Stimulated activated CD4-positive, alpha-beta T cell treated with anti-CD3 and anti-CD28 coated beads, Interleukin-2, amount 100 ng/mL, for 24 hours (primary cell): ENCODE measurements at places on chromosomes 5 and 9.

DNA sequence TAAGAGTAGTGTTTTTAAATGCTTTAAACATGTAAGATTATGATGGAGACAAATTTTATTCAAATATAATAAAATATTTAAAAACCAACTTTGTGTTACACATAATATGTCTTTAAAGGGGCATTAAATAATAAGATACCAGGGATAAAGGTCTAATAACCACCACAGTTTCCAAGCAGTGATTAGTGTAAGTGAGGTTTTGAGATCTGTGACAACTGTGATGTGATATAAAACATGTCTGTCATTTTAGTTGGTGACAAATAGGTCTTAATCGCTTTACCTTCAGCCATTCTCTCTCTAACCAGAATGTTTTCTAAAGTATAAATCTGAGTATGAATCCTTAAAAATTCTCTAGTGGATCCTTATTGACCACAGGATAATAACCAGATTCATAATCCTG is 28.1 kb downstream of the PPIP5K2 start:
- DNase-seq = no peak

GRCh38 chr9:97759581-97760288 is 62.6 kb upstream of the XPA start:
- DNase-seq = no peak

- DNase-seq = no peak
Measured at GRCh38 chr5:37833990-37834389, 5.9 kb downstream of the GDNF start.

DNA sequence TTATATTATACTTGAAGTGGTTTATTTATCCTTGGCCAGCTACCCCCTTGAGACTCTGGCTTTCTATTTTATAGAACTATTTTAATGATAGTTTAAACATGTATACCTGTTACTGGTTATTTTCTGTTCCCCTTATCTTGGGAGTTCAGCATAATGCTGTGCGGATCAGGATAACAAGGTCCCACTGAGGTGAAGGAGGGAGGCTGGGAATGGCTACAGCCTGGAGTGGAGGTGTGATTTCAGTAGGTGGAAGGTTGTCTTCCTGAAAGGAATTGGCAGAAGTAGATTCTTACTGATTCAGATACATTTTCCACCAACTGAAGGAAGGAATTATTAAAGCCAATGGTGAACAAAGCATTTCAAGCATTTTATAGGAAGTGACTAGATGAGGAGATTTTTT is 38.9 kb downstream of the PAM start:
- DNase-seq = no peak

GRCh38 chr5:572398-573019 is 39.6 kb upstream of the CEP72 start:
- no peak for DNase-seq

GRCh38 chr9:23822261-23823169 is 3.5 kb downstream of the ELAVL2 start:
- DNase-seq = no peak

DNA sequence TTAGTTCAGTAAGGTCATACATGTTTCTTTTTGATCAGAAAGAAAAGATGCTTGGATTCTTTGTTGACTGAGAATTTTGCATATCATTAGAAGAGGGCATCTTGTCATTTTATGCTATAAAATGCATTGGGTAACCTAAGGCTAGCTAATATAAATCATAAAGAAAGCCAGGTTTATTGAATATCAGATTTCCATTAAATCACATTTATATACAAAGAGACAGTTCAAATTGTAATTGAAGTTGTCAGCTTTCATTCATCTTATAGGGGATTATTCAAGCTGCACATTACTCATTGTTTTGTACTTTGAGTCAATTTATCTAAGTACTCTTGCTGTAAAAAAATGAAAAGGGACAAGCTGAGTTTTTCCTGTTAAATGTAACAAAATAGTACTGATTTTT is 259.1 kb upstream of the CDH12 start:
- DNase-seq = no peak

DNA sequence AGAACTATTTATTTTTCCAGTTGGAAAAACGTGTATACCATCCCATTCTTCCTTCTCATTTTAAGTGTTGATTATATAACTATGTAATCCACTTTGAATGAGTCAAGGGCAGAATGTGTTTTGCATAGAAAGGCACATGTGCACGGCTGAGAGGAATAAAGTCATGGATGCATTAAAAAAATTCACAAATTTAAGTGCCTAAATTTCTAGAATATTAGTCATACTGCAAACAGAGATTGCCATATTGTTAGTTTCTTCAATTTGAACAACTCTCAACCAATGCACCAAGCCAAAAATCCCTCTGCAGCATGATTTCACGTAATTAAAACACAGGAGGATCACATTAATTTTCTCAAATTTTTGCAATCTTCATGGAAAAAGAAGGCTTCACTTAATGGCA is 166.3 kb downstream of the MPDZ start:
- no peak for DNase-seq

- DNase-seq = peak; percentile 81
Measured at GRCh38 chr9:132877824-132878694, at the start of gene AK8. TSS of gene AK8 (minus strand) at chr9:132878284. CDS start at chr9:132878255, 29 bp downstream.

DNA sequence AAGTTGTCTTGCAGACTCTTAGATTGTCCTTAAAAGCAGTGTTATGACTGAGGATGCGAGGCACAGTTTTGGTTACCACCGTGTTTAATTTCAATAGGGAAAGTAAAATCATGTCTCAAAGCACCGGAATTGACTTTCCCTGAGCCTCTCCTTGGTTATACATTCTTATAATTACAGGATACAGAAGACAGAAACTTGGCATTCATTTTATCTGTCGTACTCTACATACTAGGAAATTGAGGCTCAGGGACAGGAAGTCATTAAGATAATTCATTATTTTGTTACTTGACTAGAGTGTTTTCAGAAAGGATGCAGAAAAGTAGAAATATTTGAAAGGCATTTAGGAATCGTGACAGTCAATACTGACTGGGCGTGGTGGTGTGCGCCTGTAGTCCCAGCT is 54.0 kb upstream of the SPATA31D4 start:
- no peak for DNase-seq

DNA sequence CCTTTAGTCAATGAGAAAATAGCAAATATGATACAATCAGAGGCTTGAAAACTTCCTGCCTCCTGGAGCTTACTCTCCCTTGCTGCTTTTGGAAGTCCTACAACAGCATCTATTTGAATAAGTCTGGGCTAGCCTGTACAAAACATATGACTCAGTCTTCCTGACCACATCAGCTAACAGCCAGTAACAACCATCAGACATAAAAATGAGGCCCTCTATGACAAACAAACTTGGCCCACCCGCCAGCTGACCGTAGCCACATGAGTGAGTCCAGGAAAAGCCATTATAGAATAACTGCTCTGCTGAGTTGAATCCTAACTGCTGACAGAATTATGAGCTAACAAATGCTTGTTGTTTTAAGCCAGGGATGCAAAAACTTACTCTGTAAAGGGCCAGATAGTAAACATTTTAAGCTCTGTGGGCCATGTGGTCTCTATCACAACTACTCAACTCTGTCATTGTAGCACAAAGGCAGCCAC is 347.6 kb downstream of the PTPRD start:
- DNase-seq = no peak

GRCh38 chr9:80501635-80502034 is 929.9 kb downstream of the TLE4 start:
- no peak for DNase-seq

DNA sequence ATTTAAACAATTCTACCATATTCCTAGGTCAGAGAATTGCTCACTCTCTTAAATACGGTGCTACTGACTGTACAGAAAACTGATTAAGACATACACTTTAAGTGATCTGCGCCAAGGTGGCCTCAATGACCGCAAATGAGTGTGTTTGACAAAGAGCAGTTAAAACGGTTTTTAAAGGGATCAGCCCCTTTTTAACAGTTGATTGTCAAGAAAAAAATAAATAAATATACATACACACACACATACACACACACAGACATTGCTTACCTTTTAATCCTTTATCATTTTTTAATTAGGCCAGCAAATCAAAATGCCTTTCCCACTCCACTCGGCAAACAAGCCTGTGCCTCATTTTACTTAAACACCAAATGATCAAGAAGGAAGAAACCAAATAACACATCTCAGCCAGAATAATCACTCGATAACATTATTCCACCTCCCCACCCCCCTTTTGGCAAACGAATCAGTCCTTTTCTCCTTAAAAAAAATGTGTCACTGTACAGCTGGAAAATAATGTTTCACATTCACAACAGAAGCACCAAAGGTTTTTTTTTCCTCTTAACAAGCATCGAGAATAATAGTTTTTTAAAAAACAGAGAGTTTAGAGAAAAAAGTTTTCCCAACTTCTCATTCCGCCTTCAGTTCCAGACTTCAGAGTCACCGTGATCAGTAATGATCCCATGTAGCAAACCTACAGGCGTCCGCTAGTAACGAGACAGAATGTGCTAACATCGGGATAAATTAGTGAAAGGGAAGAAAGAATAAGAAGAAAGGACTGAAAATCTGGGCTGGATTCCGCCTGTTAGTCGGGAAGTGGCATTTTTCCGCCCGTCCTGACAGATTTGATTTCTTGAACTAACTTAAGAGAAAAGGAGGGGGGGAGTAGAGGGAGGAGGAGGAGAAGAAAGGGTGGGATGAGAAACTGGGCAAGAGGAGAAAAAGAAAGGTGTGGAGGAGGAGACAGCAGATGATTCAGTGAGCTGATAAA is at the start of gene ZNF608:
Gene ZNF608, minus strand, starts transcription at position 712 of the 988 bp plus-strand sequence. CDS start 1,650 bp downstream, outside the sequence.
- DNase-seq = no peak

DNA sequence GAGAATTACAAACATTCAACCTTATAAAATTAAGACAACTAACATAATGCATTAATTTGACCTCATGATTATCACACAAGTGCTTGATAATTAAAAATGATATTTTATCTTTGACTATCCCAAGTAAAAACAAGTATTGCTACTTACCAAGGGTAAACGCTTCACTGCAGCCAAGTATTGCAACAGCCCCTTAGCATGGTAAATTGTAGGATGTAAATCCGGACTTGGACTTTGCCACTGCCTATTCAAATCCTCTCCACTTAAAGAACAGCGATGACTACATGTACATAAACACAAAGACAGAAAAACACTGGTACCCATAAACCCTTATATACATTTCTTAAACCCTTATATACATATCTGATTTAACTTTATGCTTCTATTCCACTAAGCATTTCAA is 155.1 kb downstream of the AGTPBP1 start:
- DNase-seq = no peak

DNA sequence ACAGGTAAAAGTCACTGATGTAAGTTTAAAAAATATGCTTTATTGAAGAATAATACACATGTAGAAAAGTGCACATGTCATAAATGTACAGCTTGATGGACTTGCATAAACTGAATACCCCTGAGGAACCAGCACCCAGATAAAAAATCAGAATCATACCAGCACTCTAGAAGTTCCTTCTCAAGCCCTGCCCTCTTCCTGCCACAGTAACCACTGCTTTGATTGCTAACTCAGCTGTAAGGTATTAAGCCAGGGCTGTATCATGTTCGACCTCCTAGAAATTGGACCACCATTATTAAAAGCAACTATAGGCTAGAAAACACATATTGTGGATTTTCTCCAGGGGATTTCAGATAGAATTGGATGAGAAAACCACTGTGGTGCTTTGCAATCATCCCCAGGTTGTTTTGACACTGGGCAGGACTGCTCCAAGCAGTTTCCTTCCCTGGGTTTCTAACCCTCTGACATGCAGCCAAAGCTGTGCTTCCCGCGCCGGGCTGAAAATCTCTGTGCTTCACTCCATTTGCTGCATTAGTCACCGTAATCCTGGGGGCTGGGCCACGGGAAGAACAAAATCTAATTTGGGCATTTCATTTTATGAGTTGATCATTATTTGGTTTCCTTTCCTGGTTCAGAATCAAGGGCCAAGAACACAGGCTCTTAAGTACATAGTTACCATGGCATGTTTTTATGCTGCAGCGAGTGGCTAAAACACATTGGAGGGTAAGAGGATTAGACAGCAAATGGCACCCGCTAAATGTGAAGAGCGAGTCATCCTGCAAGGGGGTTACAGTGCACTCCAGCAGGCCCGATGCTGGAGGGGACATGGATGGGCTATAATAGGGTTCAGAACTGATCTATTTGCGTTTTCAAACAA is 139.4 kb upstream of the IL12B start:
- DNase-seq = no peak

DNA sequence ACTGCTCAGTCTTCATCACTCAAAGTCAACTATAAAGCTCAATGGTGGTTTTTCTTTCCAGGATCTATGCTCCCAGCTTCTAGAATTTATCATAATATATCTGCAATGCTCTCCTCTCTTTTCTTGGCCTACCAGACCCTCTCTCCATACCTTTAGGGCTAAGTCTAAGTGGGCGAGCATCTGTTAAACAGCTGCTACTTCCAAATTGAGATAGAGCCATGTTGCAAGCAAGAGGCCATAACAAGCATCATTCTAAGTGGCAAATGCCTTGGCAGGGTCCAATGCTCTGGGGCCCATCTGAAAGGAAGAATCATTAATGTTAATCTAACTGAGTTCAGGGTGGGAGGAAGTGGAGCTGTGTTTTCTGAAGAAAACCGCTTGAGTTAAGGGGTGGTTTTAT is 324.0 kb downstream of the TLR4 start:
- DNase-seq = no peak

- no peak for DNase-seq
Measured at GRCh38 chr9:83068414-83068813, 5.5 kb upstream of the RASEF start.

- no peak for DNase-seq
Measured at GRCh38 chr9:75181750-75182149, 93.4 kb downstream of the OSTF1 start.

GRCh38 chr9:121259498-121259897 is 8.5 kb upstream of the GSN start:
- DNase-seq = no peak

- no peak for DNase-seq
Measured at GRCh38 chr9:78539904-78540303, 243.0 kb downstream of the PSAT1 start.

DNA sequence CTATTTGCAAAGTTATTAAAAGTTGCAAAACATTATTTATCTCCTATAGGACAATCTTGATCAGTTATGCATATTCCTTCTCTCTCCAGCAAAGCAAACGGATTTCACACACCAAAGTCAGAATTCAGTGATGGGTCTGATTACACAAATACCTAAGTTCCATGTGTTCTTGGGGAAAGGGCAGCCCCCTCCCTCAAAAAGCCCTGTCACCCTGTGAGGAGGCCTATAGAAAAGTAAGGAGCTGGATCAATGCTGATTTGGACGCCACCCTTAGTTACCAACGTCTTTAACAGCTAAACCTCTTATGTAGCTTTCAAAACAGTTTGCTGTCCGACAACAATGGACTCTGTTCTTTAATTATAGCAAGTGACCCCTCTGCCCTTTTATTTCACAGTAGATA is 6.4 kb downstream of the ZNF608 start:
- DNase-seq = no peak

DNA sequence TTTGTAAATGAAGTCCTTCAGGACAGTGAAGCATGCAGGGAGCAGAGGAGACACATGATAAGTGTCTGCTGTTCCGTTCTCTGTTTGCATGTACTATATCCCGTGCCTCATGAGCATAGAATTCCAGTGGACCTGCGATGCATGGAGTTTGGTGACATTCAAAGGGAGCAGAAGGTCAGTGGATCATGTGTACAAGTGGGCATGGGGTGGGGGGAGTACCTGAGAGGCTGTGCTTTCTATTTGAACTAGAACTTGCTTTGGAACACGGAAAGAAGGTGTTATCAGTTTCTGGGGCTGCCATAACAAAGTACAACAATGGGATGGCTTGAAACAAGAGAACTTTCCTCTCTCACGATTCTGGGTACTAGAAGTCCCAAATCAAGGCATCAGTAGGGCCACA is 5.1 kb upstream of the CCNJL start:
- no peak for DNase-seq
